ENCODE measurements at places on chromosomes 16 and 17.

- DNase-seq: no peak
Measured at GRCh38 chr17:55348749-55349354, 72.8 kb downstream of the MMD start.

DNA sequence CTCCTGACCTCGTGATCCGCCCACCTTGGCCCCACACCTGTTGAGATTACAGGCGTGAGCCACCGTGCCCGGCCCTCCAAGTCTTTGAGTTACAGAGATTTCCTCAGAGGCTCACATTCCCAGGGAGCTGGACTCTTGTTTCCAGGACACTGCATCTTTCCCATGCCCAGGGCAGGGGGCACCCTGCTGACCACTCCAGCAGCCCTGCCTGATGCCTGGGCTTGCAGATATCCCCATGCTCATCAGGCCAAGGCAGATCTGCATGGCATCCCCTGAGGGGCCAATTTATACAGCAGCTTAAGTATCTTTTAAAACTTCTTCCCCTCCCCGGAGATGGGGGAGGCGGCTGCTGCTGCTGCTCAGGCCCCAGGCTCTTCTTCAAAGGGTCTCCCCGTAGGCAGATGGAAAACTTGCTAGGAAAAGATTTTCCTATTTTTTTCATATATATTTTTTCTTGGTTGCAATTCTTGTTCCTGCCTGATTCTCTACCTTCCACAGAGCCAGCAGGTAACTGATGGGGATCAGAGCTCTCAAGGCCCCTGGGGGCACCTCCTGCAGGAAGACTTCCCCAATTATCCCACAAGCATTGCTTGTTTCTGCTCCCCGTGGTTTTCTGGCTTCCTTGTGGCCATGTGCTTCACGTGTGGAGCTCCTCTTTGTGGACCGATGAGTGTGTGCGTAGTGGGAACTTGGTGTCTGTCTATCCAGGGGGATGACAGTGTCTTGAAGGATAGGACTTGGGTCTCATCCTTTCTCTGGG, 102.2 kb upstream of the SDK2 start:
- no peak for DNase-seq

DNA sequence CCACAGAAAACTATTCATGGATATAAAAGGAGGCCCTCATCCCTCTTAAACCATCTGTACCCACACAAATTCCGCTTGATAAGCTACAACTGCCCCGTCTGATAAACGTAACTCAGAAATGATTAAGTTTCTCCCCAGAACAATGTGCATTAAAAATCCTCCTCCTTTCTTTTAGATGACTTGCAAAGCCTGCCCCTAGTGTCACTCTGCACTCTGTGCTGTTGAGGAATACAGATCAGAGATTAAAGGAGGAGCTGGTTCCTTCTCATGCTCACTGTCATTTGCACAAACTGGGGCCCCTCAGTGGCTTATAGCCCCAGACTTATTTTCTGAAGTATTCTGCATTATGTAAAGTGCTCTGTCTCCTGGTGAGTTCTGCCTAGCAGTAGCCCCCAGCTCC, 33.3 kb downstream of the CDRT15 start:
- no peak for DNase-seq

GRCh38 chr17:41212524-41213169, 13.8 kb upstream of the KRTAP9-2 start:
- no peak for DNase-seq

- no peak for DNase-seq
Measured at GRCh38 chr16:7419441-7419840, 86.8 kb downstream of the RBFOX1 start.

GRCh38 chr17:34246881-34247280, 8.2 kb upstream of the CCL2 start:
- DNase-seq: no peak

DNA sequence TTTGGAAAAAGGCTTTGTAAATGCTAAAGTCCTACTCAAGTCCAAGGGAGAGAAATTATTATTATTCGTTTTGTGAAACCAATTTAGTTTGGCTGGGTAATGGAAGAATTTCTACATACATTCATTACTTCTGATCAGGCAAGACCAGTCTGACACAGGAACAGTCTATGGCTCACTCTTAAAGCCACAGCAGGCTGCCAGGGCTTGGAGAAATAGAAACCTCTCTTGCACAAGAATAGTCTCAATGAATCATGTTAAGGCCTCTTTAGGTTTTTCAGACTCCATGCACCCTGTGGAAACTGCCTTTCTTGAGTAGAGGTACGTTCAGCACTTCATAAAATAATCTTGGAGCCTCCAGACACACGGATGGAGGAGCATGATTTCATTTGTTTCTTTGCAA, 167.7 kb downstream of the IRX3 start:
- DNase-seq: no peak

GRCh38 chr16:78990309-78990701, 610.2 kb downstream of the MAF start:
- DNase-seq: no peak

- peak; percentile 35 for DNase-seq
Measured at GRCh38 chr16:22421136-22421535, 46.7 kb upstream of the CDR2 start.

GRCh38 chr17:19569785-19570543, 36.3 kb downstream of the SLC47A1 start:
- no peak for DNase-seq

- no peak for DNase-seq
Measured at GRCh38 chr16:10605636-10606035, 25.2 kb upstream of the EMP2 start.

DNA sequence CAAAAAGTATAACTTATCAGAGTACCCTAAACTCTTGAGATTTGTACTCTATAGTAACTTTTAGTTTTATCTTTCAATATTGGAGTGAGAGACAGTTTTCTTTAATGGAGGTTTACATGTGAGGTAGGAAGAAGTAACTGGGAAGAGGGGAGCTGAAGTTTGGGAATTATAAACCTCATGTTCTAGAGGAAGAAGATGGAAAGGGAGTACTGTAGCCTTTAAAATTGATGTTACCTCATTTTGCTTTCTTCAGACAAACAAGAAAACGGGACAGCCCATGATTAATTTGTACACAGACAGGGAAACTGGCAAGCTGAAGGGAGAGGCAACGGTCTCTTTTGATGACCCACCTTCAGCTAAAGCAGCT, 9.5 kb downstream of the FUS start:
- no peak for DNase-seq

DNA sequence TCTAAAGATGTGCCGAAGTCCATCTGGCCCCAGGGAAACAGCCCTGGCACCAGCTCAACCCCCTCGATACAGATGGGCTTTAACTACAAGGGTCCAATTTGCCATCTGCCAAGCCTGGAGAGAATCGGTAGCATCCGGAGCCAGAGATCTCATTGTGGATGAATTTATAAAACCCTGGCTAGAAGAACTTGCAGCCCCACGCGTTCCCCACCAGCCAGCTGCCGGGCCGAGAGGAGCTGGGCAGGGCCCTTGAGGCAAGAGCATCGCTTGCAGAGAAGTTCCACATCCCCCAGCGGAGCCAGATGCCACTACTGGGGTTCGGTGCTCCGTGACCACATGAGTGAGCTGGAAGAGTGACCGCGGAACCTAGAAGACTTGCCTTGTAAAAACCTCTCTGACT, 65.3 kb upstream of the NOL11 start:
- DNase-seq: no peak

GRCh38 chr16:16915771-16916170, 536.8 kb downstream of the NPIPA7 start:
- no peak for DNase-seq

- peak; percentile 78 for DNase-seq
Measured at GRCh38 chr17:66855204-66855603, 20.3 kb downstream of the CACNG5 start.

DNA sequence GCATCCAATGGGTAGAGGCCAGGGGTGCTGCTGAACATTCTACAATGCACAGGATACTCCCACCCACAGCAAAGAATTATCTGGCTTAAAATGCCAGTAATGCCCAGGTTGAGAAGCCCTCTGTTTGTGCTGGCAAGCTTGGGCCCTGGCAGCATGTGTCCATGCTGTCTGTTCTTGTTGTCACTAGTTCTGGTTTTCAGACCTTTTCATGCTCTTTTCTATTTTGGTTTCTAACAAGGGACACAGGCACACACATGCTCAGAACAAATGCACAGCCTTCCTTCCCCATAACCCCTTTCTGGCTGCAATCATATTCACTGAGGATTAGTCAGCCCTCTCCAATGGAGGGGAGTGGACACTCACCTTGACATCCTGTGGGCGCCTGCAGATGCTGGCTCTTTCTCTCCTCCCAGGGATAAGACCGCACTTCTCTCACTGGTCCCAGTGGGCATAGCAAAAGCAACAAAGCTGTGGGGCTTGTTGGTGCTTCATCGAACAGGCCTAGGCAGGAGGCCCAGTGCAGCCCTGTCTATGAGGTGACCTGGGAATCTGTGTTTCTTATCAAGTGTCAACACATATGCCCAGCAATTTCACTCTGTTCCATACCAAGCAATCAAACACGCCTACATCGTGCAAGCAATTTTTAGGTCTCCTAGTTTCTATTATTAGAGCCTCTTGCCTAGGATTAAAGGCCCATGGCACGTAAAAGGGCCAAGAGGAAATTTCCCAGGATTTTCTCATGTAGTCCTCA, 271.1 kb upstream of the CCL2 start:
- no peak for DNase-seq

DNA sequence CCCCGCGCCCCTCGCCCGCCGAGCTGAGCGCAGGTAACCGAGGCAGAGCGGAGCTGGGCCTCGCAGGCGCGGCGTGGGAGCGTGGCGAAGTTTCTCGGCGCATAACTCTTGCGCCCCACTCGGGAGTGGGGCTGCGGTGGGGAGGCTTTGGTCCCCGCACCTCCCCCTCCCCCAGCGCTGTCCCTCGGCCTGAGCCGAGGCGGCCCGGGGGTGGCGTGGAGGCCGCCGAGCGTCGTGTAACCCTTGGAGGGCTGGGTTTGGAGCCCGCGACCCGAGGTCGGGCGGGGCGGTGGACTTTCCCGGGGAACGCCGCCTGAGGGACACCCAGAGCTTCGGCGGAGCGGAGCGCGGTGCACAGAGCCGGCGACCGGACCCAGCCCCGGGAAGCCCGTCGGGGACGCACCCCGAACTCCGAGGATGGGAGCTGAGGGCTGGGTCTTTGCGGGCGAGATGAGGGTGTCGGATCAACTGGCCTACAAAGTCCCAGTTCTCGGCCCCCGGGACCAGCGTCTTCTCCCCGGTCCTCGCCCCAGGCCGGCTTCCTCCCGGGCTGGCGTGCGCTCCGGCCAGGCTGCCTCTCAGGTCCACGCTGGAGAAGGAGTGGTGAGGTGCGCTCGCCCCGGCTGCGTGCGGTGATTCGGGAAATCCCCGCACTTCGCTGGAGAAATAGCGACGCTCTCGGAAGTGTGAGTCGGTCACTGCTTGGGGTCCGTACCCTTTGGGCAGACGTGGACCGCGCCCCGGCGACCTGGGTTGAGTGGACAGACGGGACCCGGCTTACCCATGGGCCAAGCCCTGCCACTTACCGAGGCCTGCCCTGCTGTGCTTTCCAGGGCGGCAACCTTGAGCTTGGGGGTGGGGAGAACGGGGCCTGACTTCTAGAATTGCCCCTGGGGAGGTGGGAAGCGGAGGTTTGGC, 168.4 kb downstream of the RAB11FIP4 start:
- no peak for DNase-seq

DNA sequence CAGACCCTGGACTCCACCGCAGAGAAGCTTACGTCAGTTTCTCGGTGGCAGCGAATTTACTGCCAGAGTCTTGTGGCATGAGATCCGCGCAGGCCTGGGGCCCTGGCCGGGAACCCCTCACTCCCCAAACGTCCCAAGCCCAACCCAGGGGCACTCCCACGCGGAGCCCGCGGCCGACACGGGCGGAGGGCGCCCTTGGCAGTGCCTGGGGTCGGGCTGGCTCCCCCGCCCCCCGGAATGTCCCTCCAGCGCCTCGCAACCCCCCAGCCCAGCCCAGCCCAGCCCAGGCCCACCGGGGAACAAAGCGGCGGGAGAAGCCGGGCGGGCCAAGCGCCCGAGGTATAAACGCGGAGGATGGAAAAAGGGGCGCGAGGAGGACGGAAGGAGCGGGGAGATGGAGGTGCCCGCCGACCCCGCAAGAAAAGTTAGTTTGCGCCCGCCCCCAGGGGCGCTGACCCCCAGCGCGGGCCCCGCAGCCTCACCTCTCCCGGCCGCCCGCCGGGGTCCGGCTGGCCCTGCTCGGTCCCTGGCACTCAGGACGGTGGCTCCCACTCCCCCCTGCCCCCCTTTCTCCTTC, 330 bp downstream of the CASKIN2 start:
- peak; percentile 59 for DNase-seq

DNA sequence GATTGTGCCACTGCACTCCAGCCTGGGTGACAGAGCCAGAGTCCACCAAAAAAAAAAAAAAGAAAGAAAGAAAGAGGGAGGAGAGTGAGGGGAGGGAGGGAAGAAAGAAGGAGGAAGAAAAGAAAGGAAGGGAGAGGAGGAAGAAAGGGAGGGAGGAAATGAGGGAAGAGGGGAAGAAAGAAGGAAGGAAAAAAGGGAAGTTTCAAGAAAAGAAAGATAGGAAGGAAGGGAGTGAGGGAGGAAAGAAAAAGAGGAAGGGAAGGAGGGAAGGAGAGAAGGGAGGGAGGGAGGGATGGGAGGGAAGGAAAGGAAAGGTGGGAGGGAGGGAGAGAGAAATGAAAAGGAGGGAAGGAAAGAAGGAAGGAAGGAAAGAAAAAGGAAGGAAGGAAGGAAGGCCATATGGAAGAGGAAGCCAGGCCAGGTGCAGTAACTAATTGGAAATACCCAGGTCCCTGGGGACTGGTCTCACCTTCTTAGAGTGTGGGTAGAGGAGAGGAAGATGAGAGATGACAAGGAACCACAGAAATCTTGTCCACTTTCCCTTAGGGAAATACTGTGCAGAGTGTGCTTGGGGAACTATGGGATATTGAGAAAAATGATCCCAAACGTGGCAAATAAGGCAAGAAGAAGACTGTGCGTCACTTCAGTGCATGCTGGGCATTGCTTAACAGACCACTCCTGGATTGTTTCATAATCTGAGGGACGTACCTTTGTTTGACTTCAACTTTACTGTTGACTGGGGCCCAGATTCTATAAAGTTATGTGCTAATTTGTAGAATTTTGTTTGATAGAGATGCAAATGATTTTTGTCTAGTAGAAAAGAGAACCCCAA, 15.1 kb upstream of the CSNK2A2 start:
- no peak for DNase-seq

GRCh38 chr17:8904201-8904600, 36.7 kb upstream of the PIK3R6 start:
- DNase-seq: peak; percentile 23

DNA sequence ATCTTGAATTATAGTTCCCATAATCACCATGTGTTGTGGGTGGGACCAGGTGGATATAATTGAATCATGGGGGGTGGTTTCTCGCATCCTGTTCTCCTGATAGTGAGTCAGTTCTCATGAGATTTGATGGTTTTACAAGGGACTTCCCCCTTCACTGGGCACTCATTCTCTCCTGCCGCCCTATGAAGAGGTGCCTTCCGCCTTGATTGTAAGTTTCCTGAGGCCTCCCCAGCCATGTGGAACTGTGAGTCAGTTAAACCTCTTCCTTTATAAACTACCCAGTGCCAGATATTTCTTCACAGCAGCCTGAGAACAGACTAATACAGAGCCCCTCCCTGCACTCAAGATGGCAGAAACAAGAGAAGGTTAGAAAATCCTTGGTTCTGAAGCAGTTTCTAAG, 26.4 kb downstream of the LDAF1 start:
- DNase-seq: no peak

GRCh38 chr16:23252310-23252709, 49.8 kb upstream of the SCNN1B start:
- no peak for DNase-seq

- DNase-seq: no peak
Measured at GRCh38 chr17:82435601-82436583, 14.7 kb downstream of the CYBC1 start.

Data from activated CD8-positive, alpha-beta memory T cell treated with anti-CD3 and anti-CD28 coated beads, Interleukin-2, amount 50 U/mL, for 48 hours (primary cell).